ENCODE measurements at places on chromosomes 3 and 15.
A peak's percentile ranks its signal among the peaks of the same experiment; 100 is the strongest.

GRCh38 chr15:84748274-84749110, at the start of gene ZNF592:
Gene ZNF592, plus strand, starts transcription at chr15:84748592. Its CDS starts 34,084 bp downstream, at chr15:84782676.
- H3K4me1 ChIP-seq = peaks cover 15% of the 10 kb centered on the region
- H3K27ac ChIP-seq = peak within 1 kb of the TSS; percentile 100
- peak; percentile 77 for DNase-seq
- H3K4me3 ChIP-seq = peak within 1 kb of the TSS; percentile 73

GRCh38 chr3:122403489-122403888, 12.4 kb downstream of the WDR5B start:
- H3K4me3 ChIP-seq = no peak overlapping the region

- H3K4me3 ChIP-seq = no peak overlapping the region
- H3K4me1 ChIP-seq = no peaks in the 10 kb centered on the region
- H3K27ac ChIP-seq = no peak overlapping the region
These were observed 27.1 kb downstream of the CHST2 start for GRCh38 chr3:143146486-143147274.

GRCh38 chr3:196055683-196056270, 26.1 kb downstream of the TFRC start:
- no peaks in the 10 kb centered on the region for H3K4me1 ChIP-seq
- H3K4me3 ChIP-seq = no peak overlapping the region
- H3K27me3 ChIP-seq = no peaks in the 10 kb centered on the region
- DNase-seq = no peak
- no peak overlapping the region for H3K27ac ChIP-seq

GRCh38 chr15:74869726-74870407, 3.3 kb downstream of the SCAMP2 start:
- H3K27me3 ChIP-seq = no peaks in the 10 kb centered on the region
- H3K4me1 ChIP-seq = peaks cover 11% of the 10 kb centered on the region
- H3K27ac ChIP-seq = peak overlapping the region; percentile 56
- H3K36me3 ChIP-seq = no peaks in the 10 kb centered on the region
- DNase-seq = peak; percentile 20
- no peak overlapping the region for H3K4me3 ChIP-seq

DNA sequence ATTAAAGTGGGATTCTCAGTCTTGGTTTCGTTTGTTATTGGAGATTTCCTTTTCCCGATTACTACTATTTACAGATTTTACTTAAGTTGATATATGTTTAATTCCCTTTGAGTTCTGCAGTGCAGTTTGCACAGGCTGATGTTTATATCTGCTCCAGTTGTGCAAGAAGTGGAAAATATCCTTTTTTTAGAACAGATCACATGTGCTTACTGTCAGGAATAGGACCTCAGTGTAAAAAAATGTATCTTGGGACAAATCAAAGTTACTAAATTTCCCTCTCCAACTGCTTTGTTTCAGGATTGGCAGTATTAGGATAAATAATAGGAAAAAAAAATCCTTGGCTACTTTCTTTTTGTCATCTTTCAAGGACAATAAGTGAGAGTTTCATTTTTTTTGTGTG, 6.9 kb downstream of the MITF start:
- H3K27ac ChIP-seq = peak overlapping the region; percentile 93
- no peaks in the 10 kb centered on the region for H3K36me3 ChIP-seq
- H3K4me1 ChIP-seq = peaks cover 30% of the 10 kb centered on the region
- no peak for DNase-seq

GRCh38 chr3:193489949-193490348, 64.7 kb downstream of the ATP13A4 start:
- no peaks in the 10 kb centered on the region for H3K27me3 ChIP-seq
- no peak for DNase-seq
- no peaks in the 10 kb centered on the region for H3K4me1 ChIP-seq
- no peak overlapping the region for H3K4me3 ChIP-seq
- no peaks in the 10 kb centered on the region for H3K36me3 ChIP-seq

DNA sequence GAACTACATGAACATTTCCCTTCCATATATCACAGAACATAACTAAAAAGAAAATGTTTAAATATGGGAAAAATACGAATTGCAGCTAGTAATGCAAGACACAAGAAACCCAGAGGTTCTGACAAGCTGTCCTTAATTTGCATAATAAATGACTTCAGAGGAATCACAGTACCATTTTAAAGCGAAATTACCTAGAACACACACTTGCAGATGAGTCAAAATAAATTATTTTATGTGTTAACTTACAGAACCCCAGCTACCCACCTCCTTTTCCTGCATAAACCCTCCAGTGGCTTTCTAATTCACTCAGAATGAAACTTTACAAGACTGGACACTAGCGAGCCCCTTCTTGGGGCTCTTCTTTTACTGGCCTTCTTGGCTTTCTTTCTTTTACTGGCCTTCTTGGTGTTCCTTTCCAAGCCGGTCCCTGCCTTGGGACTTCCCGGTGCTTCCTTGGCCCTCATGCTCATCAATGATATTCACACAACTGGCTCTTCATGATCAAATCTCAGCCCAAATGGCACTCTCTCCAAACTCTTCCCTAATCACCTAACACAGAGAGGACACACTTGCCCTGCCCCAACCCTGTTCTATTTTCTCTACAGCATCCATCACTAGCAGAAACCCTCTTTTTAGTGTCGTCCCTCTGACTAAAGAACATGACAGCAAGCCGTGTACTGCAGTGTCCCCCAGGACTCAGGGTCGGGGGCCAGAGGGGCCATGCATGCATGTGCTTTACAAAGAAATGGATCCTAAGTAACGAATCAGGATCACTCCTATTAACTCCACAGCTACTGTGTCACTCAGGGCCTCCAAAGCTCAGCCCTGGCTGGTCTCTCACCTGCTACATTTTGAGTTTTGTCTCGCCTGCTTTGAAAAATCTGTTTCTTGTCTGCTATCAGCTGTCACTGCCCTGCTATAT, 4.8 kb downstream of the CHSY1 start:
- no peak for DNase-seq
- no peak overlapping the region for H3K4me3 ChIP-seq
- H3K36me3 ChIP-seq = no peaks in the 10 kb centered on the region
- peaks cover 3% of the 10 kb centered on the region for H3K4me1 ChIP-seq
- no peaks in the 10 kb centered on the region for H3K27me3 ChIP-seq

DNA sequence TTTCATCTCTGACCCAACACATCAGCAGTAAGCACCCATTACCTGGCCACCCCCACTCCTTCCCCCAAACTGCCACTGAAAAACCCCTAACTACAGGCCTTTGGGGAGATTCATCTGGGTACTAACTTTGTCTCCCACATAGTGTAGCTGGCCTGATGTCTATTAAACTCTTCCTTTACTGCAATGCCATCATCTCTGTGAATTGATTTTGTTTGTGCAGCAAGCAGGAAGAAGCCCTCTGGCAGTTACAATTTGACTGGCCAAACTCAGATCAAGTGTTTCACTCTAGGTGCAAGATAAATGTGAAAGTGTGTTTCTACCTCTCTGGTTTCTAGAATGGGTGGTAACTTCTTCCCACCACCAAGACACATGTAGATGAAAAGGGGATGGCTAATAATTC, 26.7 kb upstream of the OR5K4 start:
- H3K4me1 ChIP-seq = no peaks in the 10 kb centered on the region
- H3K27ac ChIP-seq = no peak overlapping the region
- H3K27me3 ChIP-seq = no peaks in the 10 kb centered on the region
- H3K36me3 ChIP-seq = no peaks in the 10 kb centered on the region

DNA sequence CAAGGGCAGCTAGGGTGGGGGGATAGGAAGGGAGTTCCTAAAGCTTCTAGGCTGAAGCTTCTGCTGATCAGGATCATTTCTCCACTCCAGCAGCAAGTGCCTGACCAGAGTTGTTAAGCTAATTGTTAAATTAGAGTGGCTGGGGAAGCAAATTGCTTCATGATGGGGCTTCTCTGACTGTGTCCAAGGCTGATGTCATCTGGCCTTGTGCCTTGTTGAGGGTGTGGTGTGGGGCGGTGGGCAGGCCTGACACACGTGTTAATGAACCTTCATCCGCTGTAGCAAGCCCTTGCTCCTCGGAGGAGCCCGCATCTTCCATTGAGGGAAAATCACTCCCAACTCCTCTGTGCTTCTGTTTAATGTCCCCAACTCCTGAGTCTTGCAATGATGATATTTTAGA, 84.3 kb upstream of the ROPN1 start:
- no peaks in the 10 kb centered on the region for H3K36me3 ChIP-seq
- H3K4me3 ChIP-seq = no peak overlapping the region
- peak overlapping the region; percentile 8 for H3K27ac ChIP-seq
- no peaks in the 10 kb centered on the region for H3K27me3 ChIP-seq
- no peak for DNase-seq
- no peaks in the 10 kb centered on the region for H3K4me1 ChIP-seq

- no peaks in the 10 kb centered on the region for H3K36me3 ChIP-seq
- H3K27ac ChIP-seq = peak overlapping the region; percentile 24
- peaks cover 6% of the 10 kb centered on the region for H3K4me1 ChIP-seq
- no peak for DNase-seq
- H3K27me3 ChIP-seq = no peaks in the 10 kb centered on the region
These were observed 14.9 kb upstream of the TM4SF4 start for GRCh38 chr3:149459491-149460059.

- no peaks in the 10 kb centered on the region for H3K4me1 ChIP-seq
- H3K27me3 ChIP-seq = no peaks in the 10 kb centered on the region
- no peaks in the 10 kb centered on the region for H3K36me3 ChIP-seq
- H3K27ac ChIP-seq = no peak overlapping the region
- DNase-seq = no peak
These were observed 3.1 kb downstream of the GLB1 start for GRCh38 chr3:33093847-33094246.

DNA sequence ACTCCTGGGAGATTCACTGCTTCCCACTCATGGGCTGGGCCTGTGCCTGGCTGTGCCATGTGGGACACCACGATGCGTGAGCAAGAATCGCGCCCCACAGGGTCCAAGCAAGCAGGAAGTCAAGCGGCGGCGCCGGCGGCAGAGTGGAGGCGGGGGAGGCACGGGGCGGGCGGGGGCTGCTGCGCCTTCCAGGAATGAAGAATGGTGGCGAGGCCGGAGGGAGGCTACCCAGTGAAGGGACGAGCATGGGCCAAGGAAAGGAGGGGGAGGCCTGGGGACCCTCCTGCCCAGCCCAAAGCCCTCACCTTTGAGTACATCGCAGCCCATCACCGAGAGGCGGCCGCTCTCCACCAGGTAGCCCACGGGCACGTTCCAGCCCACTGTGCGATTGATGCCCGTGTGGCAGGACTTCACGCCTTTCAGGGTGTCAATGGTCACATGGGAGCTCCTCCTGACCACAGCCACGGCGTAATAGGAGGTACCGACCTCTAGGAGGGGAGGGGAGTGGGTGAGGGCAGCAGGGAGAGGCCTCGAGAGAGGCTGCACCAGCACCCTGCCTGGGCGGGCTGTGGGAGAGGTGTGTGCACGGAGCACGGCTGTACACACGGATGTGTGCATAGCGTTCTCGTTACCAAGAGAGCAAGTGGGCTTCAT, 5.5 kb downstream of the MELTF start:
- no peak overlapping the region for H3K27ac ChIP-seq
- DNase-seq = no peak
- H3K4me3 ChIP-seq = no peak overlapping the region
- no peaks in the 10 kb centered on the region for H3K4me1 ChIP-seq
- no peaks in the 10 kb centered on the region for H3K27me3 ChIP-seq
- H3K36me3 ChIP-seq = no peaks in the 10 kb centered on the region

DNA sequence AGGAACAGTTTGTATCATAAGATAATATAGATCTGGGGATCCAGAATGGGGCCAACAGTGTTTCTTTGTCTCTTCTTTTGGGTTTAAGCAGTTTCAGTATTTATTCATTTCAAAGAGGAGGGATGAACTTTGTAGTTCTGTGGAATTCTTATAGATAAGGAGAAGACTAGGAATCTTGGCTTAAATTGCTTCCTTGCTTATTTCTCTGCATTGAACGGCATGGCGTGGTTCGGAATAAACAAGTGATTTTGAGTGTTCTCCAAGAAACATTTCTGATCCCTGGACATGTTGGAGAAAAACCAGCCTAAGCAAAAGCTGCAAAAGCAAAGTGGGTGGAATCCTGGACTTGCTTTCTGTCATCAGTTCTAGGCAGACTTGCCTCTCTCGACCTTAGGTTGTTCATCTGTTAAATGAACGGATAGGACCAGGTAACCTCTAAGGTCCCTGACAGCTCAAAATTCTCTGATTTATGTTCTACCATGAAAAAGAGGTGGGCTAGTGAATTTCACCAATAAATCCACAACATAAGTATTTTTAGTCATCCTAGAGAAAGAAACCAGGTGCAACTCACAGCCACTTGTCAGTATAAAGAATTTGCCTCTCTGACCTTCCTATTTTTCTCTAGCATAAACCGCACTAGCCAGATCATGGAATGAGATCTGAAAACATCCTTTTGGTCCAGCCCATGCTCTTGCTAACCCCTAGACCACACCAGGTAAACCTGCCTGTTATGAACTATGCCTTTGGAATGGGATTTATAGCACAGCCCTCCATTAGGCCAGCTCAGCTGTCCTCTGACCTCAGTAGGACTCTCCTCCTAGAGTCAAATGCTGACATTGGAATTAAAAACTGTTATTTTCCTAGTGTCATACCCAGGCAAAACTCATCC, 78.8 kb downstream of the CLDN11 start:
- DNase-seq = no peak
- H3K4me3 ChIP-seq = no peak overlapping the region
- H3K27me3 ChIP-seq = no peaks in the 10 kb centered on the region

DNA sequence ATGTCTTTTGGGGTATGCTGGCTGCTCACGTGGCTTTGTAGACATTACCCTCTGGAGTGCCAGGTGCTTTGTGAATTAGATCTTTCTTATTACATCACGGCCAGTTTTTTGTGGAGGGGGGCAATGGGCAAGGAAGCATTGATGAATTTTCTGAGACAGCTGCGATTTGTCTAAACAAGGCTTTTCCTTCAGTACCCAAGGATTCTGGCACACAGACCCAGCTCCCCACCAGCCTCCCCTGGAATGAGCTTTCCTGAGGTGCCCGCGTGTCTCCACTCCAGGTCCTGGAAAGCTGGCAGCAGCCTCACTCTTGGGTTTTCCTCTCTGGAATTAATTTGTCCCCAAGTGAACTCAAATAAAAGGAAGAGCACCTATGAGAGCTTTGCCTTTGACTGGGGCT, 157.6 kb upstream of the CTDSPL start:
- H3K36me3 ChIP-seq = no peaks in the 10 kb centered on the region
- no peak for DNase-seq
- H3K4me1 ChIP-seq = no peaks in the 10 kb centered on the region
- no peaks in the 10 kb centered on the region for H3K27me3 ChIP-seq
- no peak overlapping the region for H3K27ac ChIP-seq
- H3K4me3 ChIP-seq = no peak overlapping the region

Measured in uterus (tissue), 4 donors.